Heart left ventricle (tissue), 16 donors: ENCODE measurements at places on chromosomes 13 and 19.

- no peak for DNase-seq
Measured at GRCh38 chr13:106695139-106695538, 127.2 kb upstream of the ARGLU1 start.

GRCh38 chr19:384799-385169 is 24.2 kb downstream of the C2CD4C start:
- no peak for DNase-seq

DNA sequence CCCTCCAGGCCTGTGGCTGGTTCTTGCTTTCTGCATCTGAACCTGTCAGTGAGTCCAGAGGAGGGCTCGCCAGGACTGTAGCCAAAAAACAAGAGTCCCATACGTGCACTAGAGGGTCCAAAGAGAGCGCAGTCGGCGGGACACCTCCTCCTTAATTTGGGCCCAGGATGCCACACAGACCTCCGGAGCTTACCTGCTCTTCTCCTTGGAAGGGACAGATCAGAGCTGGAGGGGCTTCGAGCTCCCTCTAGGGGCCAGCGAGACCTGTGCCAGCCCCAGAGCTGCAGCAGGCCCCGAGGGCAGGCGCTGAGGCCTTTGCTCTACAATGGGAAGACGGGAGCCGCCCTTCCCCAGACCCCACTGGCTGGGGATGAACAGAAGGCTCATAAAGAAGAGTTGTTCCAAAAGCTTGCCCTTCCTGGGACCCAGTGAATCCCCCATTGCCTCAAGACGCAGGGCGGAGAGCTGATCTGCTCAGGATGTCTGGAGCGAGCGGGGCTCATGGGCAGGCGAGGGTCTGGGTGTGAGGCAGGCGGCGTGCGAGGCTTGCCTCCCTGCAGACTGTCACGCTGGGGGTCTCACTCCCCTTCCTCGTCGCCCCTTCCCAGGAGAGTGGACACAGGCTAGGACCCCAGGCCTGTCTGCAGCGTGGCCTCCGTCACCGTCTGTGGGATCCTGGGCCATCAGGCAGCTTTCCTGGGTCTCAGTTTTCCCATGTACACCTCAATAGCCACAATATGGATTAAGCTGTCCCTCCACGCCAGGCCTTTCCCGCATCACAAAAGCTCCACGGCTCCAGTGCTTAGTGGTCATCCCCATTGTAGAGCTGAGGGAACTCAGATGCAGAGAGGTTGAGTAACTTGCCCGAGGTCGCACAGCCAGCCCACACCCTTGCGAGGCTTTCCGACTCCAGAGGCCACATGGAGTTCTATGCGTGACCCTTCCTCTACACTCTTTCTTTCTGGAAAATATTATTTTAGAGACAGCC is 46.9 kb upstream of the VSTM2B start:
- DNase-seq, result no peak

DNA sequence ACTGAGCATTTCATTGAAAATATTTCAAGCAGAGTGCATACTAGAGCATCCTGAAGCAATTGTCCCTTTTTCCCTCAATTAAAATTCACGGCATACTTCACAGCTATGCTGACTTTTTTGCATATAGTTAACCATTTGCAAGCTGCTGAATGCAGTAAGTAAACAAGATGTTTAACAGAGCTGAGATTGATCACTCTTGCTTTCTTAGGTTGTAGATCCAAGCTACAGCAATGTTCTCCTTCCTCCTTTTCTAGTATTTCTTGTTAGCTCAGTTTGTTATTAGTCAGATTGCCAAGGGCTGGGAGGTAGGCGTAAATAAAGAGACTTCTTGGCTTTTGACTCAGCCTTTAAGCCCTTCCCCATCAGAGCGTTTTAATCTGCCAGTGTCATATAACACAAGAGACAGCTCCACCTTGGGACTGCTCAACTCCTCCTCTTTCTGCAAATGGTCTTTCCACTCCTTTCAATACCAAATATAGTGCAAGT is at the start of gene SLITRK6:
Gene SLITRK6 (minus strand): TSS at position 323 of the 486 bp plus-strand sequence. CDS start 2,911 bp downstream, outside the sequence.
- DNase-seq, result no peak

- no peak for DNase-seq
Measured at GRCh38 chr13:73325723-73326558, 267.1 kb downstream of the KLF5 start.

GRCh38 chr19:39200066-39200802 is 3.5 kb downstream of the NCCRP1 start:
- no peak for DNase-seq

- DNase-seq, result no peak
Measured at GRCh38 chr19:30209617-30210600, 162.3 kb upstream of the ZNF536 start.

- no peak for DNase-seq
Measured at GRCh38 chr19:1369214-1369805, 14.4 kb upstream of the NDUFS7 start.

DNA sequence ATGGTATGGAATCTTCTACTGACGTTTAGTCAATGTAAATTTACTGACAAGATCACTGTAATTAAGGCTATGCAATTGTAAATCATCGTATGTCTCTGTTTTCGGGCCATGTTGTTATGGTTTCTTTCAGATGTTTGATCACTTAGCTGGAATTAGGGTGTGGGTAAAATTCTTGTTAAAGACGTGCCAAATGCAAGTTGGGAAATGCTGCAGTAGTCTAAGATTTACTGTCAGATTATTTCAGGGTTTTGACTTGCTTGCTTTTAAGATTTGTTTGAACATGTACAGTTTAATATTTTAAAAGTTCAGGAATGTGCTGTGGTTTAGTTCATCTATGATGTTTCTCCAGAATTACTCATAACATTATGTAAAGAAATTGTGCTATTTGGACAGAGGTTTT is 10.8 kb downstream of the NDFIP2 start:
- DNase-seq, result no peak

DNA sequence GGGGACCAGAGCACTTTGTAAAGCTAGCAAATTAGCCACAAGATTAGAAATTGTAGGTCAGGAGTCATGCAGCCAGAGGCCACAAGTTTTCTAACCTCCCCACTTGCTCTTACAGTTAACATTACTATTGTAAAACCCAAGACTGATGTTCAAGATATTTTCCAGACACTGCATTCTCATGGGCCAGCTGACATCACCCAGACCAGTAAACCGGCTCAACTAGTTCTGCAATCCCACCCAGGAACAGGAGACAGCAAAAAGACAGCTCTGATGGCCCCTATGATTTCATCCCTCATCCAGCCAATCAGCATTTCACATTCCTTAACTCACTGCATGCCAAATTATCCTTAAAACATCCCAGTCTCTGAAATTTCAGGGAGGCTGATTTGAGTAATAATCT is 178.5 kb downstream of the PRR20E start:
- no peak for DNase-seq

DNA sequence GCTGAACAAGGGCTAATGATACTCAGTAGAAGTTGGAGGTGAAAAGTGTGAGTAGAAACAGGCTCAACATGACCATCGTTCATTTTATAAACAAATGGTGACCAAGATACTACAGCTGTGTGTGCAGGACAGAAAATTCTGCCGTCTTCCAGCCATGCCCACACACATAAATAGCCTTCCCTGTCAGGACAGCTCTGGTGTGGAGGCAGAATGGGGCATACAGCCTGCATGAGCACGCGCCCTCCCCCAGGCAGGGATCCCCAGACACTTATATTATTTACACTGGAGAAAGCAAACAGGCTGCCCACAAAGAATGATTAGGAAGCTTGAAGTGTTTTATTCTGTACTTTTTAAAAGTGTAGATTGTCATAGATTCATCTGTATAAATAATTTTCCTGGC is 20.4 kb downstream of the GJA3 start:
- DNase-seq, result no peak

DNA sequence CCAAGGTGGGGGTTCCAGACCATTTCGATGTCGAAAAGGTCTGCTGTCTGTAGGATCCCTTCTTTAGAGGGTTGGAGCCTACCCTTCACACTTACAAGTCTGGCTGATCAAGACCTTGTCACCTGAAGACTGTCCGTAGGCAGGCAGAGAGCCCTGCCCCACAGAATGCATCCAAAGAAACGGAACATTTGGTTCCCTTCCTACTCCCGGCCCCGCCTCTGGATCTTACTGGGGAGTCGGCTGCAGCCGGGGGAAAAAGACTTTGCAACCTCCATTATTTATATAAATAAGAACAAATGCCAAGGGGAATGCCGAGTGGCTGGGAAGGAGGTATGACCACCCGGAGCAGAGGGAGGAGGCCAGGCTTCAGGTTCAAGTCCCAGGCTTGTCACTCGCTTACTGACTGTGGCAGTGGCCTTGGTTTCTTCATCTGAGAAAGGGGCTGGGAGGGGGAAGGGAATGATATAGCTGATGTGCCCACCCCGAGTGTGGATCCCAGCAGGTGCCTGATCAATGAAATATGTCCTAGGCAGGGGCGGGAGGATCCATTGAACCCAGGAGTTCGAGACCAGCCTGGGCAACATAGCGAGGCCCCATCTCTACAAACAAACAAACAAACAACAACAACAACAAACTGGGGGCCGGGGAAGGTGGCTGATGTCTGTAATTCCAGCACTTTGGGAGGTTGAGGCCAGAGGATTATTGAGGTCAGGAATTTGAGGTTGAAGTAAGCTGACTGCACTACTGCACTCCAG is 48.7 kb downstream of the RFX2 start:
- DNase-seq, result no peak

DNA sequence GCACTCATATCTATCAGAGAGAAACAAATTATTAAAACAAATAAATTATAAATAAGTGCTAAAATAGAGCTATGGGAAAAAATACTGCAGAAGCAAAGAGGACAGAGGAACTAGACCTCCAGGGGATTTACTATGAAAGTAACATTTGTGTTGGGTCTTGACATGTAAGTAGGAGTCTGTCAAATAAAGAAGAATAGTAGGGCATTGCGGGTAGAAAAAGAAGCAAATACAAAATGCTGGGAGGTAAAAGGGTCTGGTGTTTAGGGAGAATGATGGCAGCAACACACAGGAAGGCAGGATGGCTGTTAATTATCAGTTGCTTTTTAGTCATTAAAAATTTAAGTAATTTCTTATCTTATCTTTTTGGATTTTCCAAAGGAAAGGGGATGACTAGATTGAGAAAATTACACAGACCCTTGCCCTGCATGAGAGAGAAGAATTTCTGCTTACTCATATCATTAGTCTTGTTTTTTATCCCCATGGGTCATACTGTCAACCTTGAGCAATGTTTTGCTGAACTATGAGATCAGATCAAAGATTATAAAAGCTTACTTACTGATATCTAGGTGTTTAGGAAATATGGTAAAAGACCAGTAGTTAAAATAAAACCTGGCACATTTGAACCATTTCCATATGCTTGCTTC is 472.7 kb downstream of the DIAPH3 start:
- no peak for DNase-seq

DNA sequence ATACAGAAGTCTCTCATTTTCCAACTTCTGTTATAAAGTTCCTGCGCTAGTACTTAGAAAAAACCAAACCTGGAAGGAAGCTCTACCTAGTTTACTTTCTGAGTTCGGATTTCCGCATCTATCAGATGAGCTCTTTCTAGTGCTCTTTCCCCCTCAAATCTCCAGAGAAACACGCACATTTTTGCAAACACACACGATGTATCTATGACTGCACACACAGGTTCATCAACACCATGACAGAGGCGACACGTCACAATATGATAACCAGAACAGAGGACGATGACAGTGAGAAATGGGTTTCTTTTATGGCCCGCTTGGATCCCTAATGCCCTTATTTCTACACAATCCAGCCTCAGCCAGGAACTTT is 629 bp upstream of the LRRC63 start:
- no peak for DNase-seq

- DNase-seq, result no peak
Measured at GRCh38 chr13:41156620-41157019, 24.0 kb upstream of the KBTBD6 start.

- no peak for DNase-seq
Measured at GRCh38 chr13:75506018-75506417, 24.0 kb upstream of the TBC1D4 start.

DNA sequence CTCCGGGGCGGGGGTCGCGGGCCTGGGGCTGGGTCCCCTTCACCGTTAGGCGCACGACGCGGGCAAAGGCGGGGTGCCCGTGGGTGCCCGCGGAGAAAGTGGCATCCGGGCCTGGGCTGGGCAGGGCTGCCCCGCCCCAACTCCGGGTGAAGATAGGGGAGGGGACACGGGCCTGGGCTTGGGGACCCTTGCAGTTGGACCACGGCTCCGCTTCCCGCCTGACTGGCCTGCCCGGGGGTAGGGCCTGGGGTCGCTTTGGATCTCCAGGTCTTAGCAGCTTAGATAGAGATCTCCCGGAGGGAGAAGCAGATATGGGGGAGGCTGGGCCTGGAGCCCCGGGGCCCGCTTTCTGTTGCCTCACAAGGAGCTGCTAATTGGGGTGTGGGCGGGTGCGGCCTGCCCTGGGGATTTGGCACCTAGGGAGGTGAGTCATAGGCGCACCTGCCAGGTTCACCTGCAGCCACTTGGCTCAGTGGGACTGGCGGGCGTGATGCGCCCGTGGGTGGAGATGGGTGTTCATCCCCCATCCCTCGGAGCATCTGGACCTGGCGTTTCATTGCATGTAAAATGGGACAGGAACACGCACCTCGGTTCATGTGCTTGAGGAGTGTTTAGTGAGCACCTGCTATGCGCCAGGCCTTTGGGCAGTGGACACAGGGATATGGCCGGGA is 585 bp downstream of the MAP1S start:
- DNase-seq, result no peak

DNA sequence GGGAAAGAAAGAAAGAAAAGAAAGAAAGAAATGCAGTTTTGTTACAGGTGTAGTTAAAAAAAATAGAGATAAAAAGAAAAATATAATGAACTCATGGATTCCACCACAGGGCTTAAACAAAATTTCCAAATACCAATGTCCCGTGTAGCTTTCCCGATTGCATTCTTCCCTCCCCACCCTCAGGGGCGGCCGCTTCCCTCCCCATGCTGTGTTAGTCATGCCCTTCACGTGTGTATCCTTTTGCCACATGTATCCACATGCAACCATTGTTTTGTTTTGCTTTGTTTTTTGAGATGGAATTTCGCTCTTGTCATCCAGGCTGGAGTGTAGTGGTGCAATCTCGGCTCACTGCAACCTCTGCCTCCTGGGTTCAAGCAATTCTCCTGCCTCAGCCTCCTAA is 3.6 kb upstream of the KMT5C start:
- DNase-seq, result no peak

DNA sequence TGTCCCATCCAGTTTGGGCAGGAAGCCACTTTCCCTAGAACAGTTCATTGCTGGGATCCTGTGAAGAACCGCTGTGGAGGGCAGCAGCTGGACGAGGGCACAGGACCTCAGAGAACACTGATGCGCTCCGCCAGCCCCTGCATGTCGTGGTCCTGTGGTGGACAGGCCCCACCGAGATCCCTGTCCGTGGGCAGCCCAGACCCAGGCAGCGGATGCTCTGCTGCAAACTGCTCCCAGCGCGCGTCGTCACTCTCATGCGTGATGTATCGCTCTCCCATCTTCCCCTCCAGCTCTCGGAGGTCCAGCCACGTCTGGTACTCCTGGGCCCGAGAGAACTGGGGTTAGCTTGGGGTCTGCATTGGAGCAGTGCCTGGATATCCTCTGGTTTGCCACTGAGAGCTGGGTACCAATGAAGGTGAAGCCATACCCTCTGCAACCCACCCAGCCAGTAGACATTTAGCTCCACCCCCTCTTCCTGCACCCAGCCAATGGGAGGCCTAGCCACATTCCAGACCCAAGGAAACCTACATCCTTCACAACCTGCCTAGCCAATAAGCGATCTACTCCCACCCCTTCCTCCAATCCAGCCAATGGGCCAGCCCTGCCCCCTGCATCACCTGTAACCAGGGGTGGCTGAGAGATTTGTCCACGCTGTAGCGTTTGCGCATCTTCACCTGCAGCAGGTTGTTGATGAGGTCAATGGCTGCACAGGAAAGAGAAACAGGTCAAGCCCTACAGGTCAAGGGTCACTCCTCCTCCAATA is 13.6 kb upstream of the DACT3 start:
- no peak for DNase-seq
